ENCODE measurements at places on chromosomes 12 and 14.

DNA sequence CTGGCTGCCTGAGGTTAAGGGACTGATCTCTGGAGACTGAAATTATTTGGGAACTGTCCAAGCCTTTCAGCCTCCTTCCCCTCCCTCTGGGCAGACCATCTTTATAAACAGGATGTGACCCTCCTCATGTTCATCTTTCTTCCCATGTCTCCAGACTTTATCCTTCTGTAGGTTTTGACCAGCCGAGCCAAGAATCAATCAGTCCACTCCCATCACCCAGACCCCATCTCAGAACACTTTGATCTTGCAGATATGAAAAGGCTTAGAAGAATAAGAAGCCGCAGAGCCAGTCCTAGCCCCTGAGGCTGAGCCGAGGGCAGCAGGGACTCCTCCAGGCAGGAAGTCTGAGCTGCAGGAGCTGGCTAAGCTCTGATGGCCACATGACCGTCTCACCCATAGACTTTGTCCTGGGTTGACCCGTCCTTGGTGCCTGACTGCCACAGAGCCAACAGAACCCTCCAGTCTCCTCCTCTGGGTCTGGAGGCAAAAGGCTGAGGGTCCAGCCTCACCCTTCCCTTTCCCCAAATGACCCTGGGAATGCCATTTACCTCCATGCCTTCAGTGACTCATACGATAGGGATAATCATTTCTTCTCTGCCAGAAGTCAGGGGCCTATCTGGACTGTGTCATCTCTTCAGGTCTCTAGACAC, 1.6 kb downstream of the KRT71 start:
- DNase-seq: no peak

- DNase-seq: no peak
Observed at GRCh38 chr12:106173442-106173841, 34.7 kb upstream of the NUAK1 start.

- DNase-seq: no peak
Observed at GRCh38 chr12:52229836-52230343, 3.2 kb upstream of the KRT7 start.

- no peak for DNase-seq
Observed at GRCh38 chr12:124273630-124274029, 21.3 kb upstream of the RFLNA start.

- no peak for DNase-seq
Observed at GRCh38 chr12:122875590-122876220, 20.2 kb downstream of the VPS37B start.

Data from psoas muscle (tissue), 8 donors.